ENCODE measurements at places on chromosomes 4 and X. TPM values are rescaled to one million over a fixed set of nuclear protein-coding genes. Genes with fewer than 3 reads are reported as not detected.

GRCh38 chrX:7779644-7780043, 63.3 kb upstream of the VCX start:
- DNase-seq: no peak

DNA sequence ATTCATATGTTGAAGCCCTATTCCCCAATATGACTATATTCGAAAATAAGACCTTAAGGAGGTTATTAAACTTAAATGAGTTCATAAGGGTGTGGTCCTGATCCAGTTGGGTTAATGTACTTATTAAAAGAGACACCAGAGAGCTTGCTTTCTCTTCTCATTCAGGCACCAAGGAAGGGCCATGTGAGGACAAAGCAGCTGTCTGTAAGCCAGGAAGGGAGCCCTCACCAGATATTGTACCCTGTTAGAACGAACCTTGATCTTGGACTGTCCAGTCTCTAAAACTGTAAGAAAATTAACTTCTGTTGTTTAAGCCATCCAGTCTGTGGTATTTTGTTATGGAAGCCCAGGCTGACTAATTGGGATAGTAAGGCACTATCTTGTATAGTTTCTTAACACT, 9.1 kb upstream of the YTHDC1 start:
- DNase-seq: no peak

PAGE2B gene
- total RNA-seq: not detected

FGA gene
- total RNA-seq: not detected

FGFRL1 gene
- 85.0 TPM for total RNA-seq

All from A172 (cell line).